Muscle of leg (tissue), 16 donors: ENCODE measurements at places on chromosomes 1 and 21.

- peak; percentile 85 for DNase-seq
- H3K27ac ChIP-seq, result peak overlapping the region; percentile 95
- no peak overlapping the region for H3K4me3 ChIP-seq
Measured at GRCh38 chr1:218463194-218464156, 118.3 kb downstream of the TGFB2 start.

GRCh38 chr1:117318426-117318825 lies 48.8 kb upstream of the MAN1A2 start:
- H3K4me1 ChIP-seq, result peaks cover 3% of the 10 kb centered on the region
- H3K36me3 ChIP-seq, result no peaks in the 10 kb centered on the region
- no peaks in the 10 kb centered on the region for H3K27me3 ChIP-seq
- DNase-seq, result no peak

GRCh38 chr1:192587386-192588266 lies 12.1 kb downstream of the RGS1 start:
- H3K27ac ChIP-seq, result no peak overlapping the region
- no peaks in the 10 kb centered on the region for H3K27me3 ChIP-seq
- H3K36me3 ChIP-seq, result no peaks in the 10 kb centered on the region
- H3K4me1 ChIP-seq, result no peaks in the 10 kb centered on the region
- no peak overlapping the region for H3K4me3 ChIP-seq
- peak; percentile 42 for DNase-seq

- no peaks in the 10 kb centered on the region for H3K36me3 ChIP-seq
- no peaks in the 10 kb centered on the region for H3K4me1 ChIP-seq
- H3K4me3 ChIP-seq, result no peak overlapping the region
Measured at GRCh38 chr1:155527677-155528076, 34.9 kb downstream of the ASH1L start.

- H3K4me1 ChIP-seq, result peaks cover 21% of the 10 kb centered on the region
- peaks cover 7% of the 10 kb centered on the region for H3K27me3 ChIP-seq
- no peak overlapping the region for H3K27ac ChIP-seq
- DNase-seq, result no peak
- no peak overlapping the region for H3K4me3 ChIP-seq
Measured at GRCh38 chr21:41431788-41432548, 5.9 kb downstream of the MX1 start.

DNA sequence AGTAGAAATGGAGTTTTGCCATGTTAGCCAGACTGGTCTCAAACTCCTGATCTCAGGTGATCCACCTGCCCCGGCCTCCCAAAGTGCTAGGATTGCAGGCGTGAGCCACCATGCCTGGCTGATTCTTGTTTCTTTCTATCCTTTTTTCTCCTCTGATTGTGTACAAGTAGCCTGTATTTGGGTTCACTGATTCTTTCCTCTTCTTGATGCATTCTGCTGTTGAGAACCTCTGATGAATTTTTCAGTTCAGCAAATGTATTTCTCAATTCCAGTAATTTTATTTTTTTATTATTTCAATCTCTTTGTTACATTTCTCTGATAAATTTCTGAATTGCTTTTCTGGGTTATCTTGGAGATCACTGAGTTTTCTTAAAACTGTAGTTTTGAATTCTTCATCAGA lies 58.8 kb downstream of the AXDND1 start:
- no peak overlapping the region for H3K27ac ChIP-seq
- no peaks in the 10 kb centered on the region for H3K36me3 ChIP-seq
- no peak overlapping the region for H3K4me3 ChIP-seq
- H3K4me1 ChIP-seq, result no peaks in the 10 kb centered on the region
- no peak for DNase-seq

- no peak for DNase-seq
- no peaks in the 10 kb centered on the region for H3K27me3 ChIP-seq
- H3K4me1 ChIP-seq, result no peaks in the 10 kb centered on the region
- H3K36me3 ChIP-seq, result no peaks in the 10 kb centered on the region
Measured at GRCh38 chr1:171969813-171970212, 128.5 kb downstream of the DNM3 start.

- DNase-seq, result no peak
- H3K4me3 ChIP-seq, result no peak overlapping the region
- H3K27me3 ChIP-seq, result no peaks in the 10 kb centered on the region
- peaks cover 81% of the 10 kb centered on the region for H3K36me3 ChIP-seq
Measured at GRCh38 chr1:15945011-15945831, 30.7 kb downstream of the ZBTB17 start.
